Kidney (tissue), 22 donors: ENCODE measurements at places on chromosomes 1 and 21.

GRCh38 chr1:39168301-39169080 lies 36.0 kb upstream of the MACF1 start:
- no peak for DNase-seq

- no peak for DNase-seq
Observed at GRCh38 chr1:200147742-200148141, 120.2 kb downstream of the NR5A2 start.

DNA sequence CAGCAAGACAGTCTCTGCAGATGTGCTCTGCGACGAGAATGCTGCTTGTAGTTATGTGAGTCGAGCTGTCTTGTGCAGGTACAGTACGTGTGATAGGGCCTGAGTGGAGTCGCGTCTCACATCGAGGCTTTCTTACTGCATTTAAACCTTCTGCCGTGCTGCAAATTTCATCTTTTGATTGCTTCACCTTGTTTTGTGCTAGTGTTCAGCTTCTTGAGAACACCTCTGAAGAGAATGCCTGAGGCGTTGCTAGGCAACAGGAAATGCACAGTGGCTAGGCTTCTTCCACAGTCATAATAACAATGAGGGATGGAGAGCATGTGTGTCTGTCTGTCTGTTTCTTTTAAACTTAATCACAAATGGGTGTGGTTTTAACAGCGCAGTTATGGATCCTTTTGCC lies 52.9 kb downstream of the MRPS6 start:
- peak; percentile 32 for DNase-seq

DNA sequence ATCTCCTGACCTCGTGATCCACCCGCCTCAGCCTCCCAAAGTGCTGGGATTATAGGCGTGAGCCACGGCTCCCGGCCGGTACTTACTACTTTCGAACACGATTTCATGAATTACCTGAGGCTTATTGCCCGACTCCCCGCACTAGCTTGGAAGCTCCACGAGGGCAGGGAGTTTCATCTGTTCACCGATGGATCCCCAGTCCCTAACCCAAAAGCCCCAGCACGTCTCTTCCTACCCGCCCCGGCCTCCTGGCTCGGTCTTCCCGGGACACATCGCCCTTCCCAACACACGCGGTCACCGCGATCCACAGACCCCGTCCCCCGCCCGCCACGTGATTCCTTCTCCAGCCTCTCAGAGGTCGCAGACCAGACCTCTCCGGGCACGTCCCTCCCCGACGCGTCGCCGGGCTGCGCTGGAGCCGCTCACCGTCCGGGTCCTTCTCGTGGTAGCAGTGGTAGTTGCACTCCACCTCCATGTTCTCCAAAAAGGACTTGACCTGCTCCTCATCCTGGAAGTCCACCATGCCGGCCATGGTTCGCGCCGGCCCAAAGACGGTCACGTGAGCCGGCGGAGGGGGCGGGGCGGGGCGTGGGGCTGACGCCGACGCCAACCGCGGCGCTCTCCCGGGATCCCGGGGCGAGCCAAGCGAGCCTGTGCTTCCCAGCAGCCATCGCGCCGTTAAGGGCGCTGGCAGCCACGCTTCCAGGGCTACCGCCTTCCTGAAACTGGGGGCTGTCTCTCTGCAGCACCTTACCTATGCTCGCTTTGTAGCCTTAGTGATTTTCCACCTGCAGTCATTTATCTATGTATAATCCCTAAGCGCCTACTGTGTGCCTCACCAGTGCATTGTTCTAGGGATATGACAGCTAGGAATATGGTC lies at the start of gene COA7:
TSS of gene COA7 (minus strand) at position 553 of the 880 bp plus-strand sequence. CDS start at position 532, 21 bp downstream.
- DNase-seq = peak; percentile 89

DNA sequence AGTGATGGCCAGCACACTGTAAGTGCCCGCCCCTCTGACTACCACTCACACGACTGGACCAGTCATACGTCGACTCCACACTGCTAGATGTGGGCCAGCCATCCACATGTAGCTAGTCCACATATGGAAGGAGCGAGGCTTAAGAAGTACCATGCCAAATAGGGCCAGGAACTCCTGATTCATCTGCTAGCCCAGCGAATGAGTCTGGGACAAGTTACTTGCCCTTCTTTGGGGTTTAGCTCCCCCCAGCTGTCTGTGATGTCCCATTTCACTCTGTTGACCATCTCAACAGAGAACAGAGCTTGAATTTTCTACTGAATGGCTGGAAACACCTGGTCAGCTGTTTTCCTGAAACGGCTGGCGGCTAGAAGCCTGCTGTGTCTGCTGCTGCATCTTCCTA lies 5.8 kb downstream of the CSRP1 start:
- DNase-seq = no peak

DNA sequence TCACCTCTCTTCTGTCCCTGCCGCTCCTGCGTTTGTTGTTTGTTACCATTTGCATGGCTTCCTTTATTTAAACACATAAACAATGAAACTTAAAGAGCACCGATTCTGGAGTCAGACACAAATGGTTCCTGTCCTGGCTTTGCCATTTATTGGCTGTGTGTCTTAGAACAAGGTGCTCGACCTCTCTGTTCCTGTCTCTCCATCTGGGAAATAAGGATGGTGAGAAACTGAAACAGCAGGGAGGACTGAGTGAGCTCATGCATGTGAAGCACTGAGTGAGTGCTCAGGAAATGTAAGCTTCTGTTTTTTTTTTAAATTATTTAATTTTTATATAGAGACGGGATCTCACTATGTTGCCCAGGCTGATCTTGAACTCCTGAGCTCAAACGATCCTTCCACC lies 148.2 kb upstream of the WNT4 start:
- DNase-seq = no peak

DNA sequence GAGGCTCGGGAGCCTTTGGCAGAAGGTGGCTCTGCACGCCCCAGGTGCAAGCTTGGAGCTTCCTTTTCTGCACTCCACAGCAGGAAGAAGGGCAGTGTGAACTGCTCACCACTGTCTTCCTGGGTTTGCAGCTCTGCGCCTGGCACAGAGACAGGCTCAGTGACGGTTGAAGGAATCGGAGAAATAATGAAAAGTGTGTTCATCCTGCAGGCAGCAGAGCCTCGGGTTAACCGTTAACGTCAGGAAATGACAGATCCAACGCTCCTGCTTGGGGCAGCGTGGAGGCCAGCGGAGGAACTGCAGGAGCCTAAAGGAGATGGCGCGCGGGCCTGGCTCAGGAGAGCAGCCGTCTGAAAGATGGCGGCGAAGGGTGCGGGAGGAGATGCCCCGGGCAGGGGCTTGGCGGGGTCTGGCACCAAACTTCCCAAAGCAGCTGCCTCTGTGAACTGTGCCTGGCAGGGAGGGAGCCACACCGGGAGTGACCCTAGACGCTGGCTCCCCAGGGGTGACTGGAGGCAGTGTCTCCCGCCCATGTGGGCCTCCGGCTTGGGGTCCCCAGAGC lies 10.9 kb upstream of the SAMD11 start:
- DNase-seq = peak; percentile 54

GRCh38 chr1:55571767-55572166 lies 356.6 kb upstream of the USP24 start:
- no peak for DNase-seq

DNA sequence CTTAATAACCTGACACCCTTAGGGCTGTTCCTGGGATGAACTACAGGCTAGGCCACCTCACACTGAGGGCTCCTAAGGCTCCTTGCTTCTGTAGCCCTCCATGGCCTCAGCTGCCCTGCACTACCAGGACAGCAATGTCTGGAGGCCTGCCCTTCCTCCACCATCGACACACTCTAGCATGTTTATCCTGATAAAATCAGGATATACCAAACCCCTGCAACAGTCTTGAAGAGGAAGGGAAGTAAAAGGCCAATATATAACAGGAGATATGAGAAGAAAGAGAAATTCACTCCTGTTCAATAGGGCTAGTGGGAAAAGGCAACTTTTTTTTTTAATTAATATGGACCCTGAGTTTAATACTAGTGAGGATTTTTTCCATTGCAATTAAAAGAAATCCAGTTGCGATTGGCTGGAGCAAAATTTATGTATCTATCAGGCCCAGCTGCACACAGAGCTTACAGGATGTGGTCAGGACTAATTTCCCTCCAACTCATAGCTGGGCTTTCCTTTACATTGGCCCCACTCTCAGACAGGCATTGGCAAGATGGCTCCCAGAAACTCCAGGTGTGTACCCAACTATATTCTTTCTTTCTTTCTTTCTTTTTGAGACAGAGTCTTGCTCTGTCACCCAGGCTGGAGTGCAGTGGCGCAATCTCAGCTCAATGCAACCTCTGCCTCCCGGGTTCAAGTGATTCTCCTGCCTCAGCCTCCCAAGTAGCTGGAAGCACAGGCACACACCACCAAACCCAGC lies 13.5 kb upstream of the ATP2B4 start:
- DNase-seq = no peak

- no peak for DNase-seq
Observed at GRCh38 chr1:228241259-228241658, 33.4 kb downstream of the OBSCN start.

DNA sequence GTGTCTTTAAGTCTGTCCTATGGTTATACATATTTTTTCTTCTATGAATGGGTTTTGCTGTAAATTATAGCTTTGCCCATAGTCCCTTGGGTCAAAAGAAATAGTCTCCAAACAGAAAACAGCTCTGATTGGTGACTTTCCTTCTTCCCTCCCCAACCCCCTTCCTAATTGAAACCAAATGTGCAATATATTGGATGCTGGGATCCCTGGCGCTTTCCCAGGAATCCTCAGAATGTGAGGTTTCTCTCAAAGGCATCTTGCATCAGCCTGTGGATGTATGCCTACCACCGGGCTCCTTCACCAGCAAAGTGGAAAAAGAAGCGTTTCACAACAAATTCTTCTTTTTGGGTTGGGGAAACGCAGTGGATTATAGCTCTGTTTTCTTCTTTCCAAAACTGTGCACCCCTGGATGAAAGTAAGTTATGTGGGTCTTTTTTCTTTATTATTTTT lies at the start of gene DDR2:
TSS of gene DDR2 (plus strand) at position 248 of the 450 bp plus-strand sequence. CDS start 86,600 bp downstream, outside the sequence.
- DNase-seq = no peak

DNA sequence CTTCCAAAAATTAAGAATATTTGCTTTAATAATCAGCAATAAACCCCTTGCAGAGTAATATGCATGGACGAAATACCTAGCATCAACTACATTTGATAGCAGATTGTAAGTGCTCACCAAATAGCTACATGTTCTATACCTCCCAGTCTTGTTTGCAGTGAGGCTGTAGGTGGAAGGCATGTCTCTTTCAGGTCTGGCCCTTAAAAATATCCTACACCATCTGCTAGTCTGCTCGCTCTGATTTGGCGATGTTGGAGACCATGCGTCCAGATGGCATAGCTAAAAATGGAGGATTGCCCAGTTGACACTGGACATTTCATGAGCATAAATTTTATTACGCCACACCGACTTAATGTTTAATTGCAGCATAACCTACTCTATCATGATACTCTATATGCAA lies 47.1 kb downstream of the SSX2IP start:
- no peak for DNase-seq

GRCh38 chr1:179228783-179229213 lies 679 bp downstream of the ABL2 start:
- DNase-seq = peak; percentile 84

- no peak for DNase-seq
Observed at GRCh38 chr1:79797487-79797886, 791.0 kb upstream of the ADGRL4 start.

GRCh38 chr21:31348188-31348587 lies 4.1 kb upstream of the TIAM1 start:
- DNase-seq = no peak

GRCh38 chr21:29674343-29674742 lies 265.5 kb downstream of the GRIK1 start:
- DNase-seq = no peak

GRCh38 chr21:14479241-14479786 lies 66.8 kb downstream of the SAMSN1 start:
- DNase-seq = no peak

- DNase-seq = no peak
Observed at GRCh38 chr1:160375788-160376524, 9.1 kb downstream of the NHLH1 start.

DNA sequence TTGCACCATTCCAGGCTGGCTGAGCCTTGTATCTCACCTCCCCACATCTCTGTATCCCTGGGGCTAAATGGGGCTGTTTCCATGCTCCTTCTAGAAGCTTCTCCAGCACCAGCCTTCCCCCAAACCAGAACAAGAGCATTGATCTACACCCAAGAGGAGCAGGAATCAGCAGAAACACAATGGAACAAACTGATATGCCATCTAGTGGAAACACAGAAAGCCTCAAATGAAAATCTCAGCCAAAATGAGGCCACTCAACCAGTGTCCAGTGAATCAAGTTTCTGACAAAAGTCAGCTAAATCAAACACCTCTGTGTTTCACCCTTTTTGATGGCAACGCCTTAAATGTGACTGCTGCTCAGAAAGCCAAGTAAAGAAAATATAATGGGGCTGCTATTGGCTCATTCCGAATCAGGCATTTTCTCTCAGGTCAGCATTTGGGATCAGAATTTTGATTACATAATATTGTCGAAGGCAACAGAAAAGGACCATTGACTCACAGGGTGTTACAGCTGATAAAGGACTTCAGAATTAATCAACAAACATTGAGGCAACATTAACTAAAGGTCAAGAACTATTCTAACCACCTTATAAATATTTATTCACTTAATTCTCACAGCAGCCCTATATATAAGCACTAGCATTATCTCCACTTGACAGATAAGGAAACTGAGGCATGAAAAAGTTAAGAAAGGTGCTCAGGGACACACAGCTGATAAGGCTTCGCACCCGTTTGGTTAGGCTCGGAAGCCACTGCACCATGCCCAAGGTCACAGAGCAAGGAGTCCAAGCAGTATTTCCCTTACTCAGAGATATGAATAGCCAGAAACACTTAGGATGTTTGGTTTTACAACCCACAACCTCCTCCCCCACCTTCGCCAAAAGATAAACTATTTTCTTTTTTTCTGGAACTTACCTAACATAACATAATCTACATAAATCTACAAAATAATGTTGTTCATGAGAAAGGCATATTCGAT lies 85.8 kb upstream of the KCNJ15 start:
- no peak for DNase-seq

- peak; percentile 89 for DNase-seq
Observed at GRCh38 chr1:33633019-33633801, 160.8 kb downstream of the ZSCAN20 start.

- no peak for DNase-seq
Observed at GRCh38 chr1:100597061-100597741, 59.3 kb downstream of the GPR88 start.

- no peak for DNase-seq
Observed at GRCh38 chr1:157111396-157112165, 12.0 kb upstream of the ETV3L start.

- no peak for DNase-seq
Observed at GRCh38 chr1:56387071-56387740, 192.2 kb downstream of the PLPP3 start.

DNA sequence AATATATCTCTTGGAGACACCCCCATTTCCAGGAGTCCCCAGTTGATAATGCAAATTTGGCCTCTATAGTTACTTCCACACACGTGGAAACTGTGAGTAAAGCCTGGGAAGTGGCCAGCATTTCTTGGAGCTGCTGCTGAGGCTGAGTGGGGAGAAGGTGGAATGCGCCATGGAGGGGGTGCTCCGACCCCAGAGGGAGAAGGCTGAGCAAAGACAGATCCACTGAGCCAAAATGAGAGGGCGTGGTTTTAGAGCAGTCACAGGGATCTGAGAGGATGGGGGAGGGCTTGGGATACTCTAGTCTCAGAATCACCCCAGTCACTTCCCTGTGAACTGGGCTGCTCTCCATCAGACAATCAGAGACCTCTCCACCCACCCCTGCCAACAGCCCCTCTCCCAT lies 38.7 kb downstream of the TRIM62 start:
- no peak for DNase-seq
